ENCODE measurements at places on chromosomes 13 and 19.
A peak's percentile ranks its signal among the peaks of the same experiment; 100 is the strongest.

GRCh38 chr19:29636553-29637360 is 28.5 kb upstream of the PLEKHF1 start:
- no peak for DNase-seq

- DNase-seq = no peak
These were observed 14.9 kb downstream of the LAIR2 start for GRCh38 chr19:54517483-54517882.

DNA sequence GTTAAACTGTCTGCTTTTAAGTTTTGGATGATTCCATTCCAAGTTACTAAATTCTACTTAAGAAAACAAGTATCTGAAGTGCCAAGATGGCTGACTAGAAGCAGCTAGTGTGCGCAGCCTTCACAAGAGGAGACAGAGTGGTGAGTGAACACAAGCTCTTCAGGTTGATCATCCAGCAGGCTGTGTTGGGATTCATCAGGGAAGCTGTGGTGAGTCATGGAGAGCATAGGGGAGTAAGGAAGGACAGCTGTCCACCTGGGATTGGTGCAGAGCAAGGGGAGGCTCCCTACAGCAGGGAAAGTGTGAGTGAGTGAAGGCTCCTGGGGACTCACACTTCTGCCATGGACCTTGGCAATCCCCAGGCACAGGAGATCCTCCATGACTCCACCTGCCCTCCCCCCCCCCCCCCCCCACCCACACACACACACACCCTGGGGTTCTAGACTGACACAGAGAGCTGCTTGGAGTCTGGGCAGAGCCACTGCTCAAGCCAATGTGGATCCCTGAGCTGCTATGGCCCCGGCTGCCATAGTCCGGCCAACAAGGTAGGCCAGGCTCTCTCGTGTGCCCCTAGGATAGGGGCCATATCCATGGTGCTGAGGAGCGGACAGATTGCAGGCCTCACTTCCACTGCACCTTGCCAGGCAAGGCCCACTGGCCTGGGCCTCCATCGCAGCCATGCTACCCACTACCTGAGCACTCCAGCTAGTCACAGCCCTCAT is 23.5 kb downstream of the SLC25A15 start:
- DNase-seq = no peak

DNA sequence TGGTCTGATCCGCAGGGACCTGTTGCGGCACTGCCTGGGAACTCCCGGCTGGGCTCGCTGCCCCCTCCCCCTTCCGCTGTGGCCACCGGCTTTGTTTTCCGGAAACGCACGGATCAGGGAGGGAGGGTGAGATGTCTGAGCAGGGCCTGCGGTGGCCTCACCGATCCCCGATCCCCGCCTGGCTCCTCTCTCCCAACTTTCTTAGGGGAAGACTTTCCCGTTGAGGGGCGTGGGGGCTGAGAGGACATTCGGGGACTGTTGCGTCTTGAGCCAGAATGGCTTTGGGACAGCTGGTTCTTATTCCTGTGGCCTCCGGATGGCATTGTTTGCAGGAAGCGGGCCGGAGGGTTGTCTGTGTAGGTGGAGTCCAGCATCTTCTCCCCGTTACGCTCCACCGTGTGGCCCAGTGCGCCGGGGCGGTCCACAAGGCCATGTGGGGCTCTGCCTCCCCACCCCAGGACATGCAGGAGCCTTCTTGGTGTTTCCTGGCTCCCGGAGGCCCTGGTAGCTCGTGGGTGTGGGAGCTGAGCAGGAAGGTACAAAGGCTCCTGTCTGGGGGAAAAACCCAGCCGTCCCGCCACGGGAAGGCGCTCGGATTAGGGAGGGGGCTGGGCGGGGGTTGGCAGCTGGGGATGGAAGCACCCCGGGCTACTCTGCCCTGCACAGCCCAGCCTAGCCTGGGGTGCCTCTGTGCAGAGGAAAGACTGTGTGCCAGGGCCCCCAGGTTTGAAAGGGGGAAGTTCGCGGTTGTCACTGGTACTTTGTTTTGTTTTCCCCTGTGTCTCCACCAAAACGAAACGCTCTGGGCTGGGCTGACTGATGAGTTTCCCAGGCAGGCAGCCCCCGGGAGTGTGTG is 1.3 kb downstream of the CSNK1G2 start:
- peak; percentile 31 for DNase-seq

- DNase-seq = no peak
These were observed 28.8 kb downstream of the CELF5 start for GRCh38 chr19:3253270-3253669.

GRCh38 chr19:7529610-7530490 is 5.7 kb upstream of the PNPLA6 start:
- DNase-seq = no peak

DNA sequence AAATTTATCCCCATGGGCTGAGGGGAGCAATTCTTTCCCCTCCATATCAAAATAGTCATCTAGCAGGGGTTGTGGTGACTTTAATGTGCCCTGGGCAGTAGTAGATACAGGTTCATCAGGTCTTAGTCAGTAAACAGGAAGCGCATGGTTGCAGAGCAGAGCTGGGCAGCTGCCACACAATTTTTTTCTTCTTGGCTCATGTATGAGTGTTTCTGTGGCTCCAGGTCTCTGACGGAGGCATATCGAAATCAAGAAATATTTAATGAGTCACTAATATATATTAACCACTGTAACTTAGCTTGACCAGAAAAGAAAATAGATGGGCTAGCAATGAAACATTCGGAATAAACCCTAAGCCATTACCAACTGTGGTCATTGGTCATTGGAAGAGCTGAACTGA is 68.4 kb upstream of the UBL3 start:
- no peak for DNase-seq

GRCh38 chr19:18745012-18745735 is 45.9 kb downstream of the COMP start:
- DNase-seq = no peak

All from stimulated activated CD4-positive, alpha-beta T cell treated with anti-CD3 and anti-CD28 coated beads, Interleukin-1b, Interleukin-23, amount 100 ng/mL, for 1 hour (primary cell).